Activated naive CD8-positive, alpha-beta T cell treated with anti-CD3 and anti-CD28 coated beads for 36 hours (primary cell): ENCODE measurements at places on chromosomes 3 and 15.

DNA sequence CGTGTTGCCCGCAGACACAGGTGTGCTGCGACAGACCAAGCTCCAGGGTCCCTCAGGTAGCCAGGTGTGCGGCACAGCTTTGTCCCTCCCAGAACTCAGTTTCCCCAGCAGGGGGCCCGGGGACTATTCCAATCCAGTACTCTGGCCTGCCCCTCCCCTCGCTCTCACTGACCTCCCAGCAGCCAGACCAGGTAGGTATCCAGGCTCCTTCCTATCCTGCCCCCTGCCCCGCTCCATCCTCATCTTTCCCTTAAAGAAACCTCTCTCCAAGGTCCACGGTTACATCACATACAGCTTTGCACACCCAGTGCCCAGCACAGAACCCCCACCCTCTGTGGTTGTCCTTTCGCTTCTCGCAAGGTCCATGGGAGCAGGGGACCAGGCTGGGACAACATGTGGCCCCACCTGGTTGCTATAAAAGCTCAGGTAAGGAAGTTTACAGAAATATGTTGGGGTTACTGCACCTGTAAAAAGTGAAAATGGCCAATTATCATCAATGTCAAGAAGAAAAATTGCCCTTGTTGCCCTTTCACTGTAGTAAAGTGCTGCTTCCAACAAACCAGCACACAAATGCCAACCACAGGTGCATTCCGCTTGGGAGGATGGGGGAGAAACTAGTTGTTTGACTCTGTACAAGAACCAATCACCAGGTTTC is 7.3 kb upstream of the CYP11A1 start:
- DNase-seq: no peak

DNA sequence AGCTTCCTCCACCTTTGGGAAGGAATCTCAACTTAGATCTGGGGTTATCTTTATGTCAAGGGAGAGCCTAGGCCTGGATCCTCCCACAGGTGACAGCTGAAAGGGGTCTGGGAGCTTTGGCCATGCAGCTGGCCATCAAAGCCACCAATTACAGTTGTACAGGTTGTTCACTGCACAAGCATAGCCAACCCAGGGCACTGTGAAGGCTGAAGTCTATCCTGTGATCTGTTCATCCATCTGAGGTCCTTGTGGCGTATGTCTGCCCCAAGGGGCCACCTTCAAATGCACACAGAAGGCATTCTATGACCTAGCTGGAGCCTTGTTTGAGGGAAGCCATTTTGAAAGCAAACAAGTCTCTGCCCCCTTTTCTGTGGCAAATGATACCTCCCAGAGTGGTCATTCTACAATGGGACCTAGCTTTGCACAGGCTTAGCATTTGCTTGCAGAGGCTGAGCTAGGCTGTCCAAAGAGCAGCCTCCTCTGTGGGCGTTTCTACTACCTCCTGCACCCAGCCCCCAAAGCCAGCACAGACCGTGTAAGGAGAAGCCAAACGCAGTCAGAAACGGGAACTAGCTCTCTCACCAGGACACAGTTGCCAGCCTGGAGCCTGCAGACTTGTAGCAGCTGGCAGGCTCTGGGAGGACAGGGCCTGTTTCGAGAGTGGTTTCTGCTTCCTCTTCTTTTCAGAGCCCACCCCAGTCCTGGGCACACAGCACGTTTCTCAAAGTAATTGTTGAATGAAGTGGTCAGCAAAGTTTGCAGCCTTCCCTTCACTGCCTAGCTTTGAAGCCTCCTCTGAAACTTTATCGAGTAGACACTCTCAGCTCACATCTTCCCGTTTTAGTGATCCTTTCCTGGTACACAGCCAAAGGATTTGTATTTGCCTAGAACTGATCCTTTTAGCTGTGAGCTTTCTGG is 157.3 kb upstream of the SMAD3 start:
- DNase-seq: no peak

GRCh38 chr3:190696777-190697501 is 165.6 kb downstream of the GMNC start:
- no peak for DNase-seq

GRCh38 chr15:76345880-76346668 is 9.5 kb downstream of the ISL2 start:
- no peak for DNase-seq

DNA sequence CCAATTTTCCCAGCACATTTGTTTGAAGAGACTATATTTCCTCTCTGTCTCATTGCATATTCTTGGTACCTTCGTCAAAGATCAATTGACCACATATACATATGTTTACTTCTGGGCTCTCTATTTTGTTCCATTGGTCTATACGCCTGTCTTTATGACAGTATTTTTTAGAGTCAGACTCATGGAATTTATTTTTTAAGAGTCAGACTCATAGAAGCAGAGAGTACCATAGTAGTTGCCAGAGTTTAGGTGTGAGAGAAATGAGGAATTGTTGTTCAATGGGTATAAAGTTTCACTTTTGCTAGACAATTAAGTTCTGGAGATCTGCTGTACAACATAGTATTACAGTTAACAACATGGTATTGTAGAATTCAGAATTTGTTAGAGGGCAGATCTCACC is 27.1 kb downstream of the PLA2G4F start:
- no peak for DNase-seq

DNA sequence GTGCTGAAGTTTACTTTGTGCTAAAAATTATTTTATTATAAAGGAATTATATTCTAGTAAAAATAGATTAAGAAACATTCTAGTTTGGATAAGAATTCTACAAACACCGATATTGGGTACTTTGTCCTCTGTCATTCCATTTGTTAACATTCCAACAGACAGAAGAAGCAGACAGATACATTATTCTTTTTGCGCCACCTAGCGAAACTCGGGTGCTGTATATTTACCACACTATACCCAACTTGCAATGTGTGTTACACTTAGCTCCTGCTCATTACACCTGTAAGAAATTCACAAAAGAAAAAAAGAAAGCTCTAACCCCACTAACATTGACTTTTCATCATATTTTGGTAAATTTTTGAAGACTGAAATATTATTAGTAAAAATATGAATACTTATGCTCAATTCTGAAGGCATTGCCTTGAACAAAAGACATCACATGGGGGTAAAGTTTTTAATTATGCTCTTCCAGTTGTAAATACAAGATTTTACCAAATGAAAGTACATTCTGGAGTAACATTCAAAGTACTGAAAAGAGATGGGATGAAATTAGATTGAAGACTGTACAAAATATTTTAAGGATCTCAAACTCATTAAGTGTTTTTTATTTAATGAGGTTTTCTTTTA is 136.5 kb upstream of the MLF1 start:
- peak; percentile 8 for DNase-seq

DNA sequence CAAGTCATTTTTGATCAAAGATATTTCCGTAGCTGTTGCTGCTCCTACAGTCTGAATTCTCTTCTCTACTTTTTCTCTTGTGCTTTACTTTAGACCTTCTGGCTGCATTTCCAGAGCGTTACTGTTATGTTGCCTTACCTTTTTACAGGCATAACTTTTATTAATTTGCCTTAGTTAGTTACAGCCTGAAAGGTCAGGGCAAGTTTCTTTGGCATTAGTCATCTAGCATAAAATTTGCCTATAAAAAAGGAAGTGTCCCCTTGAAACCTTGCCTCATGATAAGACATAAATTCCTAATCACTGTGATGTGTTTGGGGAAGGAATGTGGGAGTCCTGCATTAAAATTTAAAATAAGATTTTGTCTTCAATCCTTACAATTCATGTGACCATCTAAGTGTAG is 618.5 kb downstream of the NR2F2 start:
- no peak for DNase-seq

GRCh38 chr3:100033184-100033583 is 81.1 kb downstream of the FILIP1L start:
- DNase-seq: no peak

GRCh38 chr3:134802428-134803050 is 7.5 kb downstream of the EPHB1 start:
- DNase-seq: no peak

DNA sequence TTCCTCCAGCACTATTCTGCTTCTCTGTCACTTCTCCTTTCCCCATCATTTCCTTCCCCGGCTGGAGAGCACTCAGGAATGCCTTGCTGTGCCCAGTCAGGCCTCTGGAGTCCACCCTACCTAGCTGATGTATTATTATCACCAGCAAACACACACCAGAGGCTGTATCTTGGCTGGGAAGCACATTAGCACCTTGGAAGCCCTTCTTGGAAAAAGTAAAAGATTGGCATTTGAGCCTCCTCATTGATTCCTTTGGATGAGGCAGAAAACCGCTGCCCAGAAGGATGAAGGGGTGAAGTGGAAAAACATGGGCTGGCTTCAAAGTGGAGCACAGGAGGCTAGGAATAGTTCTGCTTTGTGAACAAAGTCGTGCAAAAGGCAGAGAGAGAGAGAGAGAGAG is 244.3 kb downstream of the RPLP1 start:
- DNase-seq: no peak

DNA sequence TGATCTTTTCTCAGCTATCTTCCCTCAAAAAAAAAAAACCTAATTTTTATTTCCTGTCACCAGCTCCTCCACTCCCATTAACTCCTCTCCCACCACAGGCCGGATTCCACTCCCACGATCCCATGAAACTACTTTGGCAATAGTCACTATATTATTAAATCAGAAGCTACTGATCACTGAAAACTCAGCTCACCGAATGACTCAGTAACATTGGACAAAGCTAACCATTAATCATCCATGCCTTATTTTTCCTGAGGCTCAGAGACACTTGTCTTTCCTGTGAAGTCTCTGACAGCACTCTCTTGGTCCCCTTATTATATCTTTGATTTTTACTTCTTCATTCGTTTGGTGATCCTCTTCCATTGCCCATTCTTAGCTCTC is 260.2 kb downstream of the CGGBP1 start:
- DNase-seq: no peak

DNA sequence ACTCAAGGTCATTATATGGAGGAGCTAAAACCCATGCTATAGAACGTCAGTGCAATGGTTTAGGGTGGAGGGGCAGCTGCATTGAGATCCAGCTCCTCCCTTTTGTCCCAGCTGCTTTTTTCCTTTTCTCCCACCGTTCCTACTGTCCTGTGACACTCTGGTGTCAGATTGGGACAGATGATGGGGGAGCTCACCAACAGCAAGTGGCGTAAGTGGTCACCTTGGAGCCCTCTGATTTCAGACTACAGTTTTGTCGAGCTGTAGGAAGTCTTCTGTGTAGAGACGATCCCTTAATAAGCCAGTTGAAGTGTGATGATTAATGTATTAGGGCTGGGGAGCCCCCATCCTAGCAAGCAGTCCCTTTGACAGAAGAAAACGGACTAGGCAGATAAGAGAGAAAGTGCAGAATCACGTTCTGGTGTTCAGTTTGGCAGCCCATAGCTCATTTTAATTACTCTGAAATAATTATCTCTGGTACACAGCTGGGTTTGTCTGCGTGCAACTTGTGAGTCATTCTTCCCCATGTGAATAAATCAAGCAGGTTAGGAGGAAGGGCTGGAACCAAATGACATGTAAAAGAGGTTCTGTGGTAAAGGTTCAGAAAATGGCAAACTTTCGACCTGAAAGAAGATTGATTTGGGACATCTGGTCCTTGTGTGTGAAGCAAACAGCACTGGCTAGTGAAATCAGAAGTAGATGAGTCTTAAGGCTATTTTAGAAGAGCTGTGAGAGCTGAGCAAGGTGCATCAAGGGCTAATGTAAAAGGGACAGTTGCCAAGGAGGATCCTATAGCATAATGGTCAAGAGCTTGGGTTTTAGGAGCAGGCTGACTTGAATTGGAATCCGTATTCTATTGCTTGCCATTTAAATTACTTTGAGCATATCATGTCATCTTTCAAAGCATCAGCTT is 241.4 kb downstream of the EDEM1 start:
- DNase-seq: no peak

GRCh38 chr15:55108858-55109518 is 87.8 kb downstream of the RSL24D1 start:
- DNase-seq: peak; percentile 44

- DNase-seq: no peak
Observed at GRCh38 chr3:135238871-135239614, 444.0 kb downstream of the EPHB1 start.

DNA sequence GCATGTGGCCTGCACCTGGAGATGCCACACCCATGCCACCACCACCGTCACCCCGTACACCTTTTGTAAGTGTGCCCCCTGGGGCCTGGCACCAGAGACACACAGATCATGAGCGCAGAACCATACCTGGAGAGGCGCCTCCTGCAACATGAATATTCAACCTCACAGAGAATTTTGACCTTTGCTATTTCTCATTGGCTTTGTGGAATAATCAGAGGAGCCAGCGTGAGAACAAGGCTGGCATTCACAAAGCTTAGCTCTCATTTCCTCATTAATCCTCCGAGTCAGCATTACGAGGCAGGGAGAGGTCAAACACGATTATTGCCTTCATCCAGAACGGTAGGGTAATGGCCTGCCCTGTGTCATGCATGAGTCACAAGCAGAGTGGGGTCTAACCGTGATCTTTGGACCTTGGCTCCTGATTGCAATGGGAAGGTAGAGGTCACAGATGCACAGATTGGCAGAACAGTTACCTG is 73.0 kb upstream of the POMGNT2 start:
- no peak for DNase-seq

- no peak for DNase-seq
Observed at GRCh38 chr3:60855250-60855649, 396.0 kb downstream of the FHIT start.

DNA sequence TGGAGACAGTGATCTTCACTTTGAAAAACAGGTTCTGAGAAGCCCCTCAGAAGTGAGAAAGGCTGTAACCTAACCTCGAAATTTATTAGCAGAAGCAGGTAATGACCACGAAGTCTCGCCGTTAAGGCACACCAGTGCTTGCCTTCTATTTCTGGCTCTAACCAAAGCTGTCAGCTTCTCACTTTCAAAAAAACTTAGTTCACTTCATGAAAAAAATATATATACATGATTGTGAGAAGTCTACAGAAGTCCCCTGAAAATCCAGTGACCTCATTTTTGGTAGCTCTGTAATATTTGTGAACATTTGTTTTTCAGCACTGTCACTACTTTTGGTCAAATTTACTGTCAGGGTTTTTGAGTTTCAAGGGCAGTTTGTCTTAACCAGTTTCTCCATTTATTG is 19.1 kb upstream of the AKAP13 start:
- no peak for DNase-seq

DNA sequence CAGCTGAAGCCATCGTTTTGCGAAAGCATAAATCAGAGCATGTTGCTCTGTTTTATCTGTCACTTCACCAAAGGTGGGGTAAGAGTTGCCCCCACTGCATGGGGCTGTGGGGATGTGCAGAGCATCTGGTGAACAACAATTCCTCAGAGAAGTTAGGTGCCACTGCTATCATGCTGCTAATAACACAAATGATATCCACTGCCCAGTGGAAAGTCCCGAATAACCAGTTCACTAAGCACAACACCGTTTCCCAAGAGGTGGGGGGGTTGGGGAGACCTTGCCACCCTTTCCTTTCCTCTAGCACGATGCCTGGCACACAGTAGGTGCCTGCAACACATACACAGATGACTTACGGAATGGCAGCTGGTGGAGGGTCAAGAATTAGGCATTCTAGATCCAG is 38.6 kb downstream of the FAM3D start:
- no peak for DNase-seq
